ENCODE measurements at places on chromosomes 1 and 21.

DNA sequence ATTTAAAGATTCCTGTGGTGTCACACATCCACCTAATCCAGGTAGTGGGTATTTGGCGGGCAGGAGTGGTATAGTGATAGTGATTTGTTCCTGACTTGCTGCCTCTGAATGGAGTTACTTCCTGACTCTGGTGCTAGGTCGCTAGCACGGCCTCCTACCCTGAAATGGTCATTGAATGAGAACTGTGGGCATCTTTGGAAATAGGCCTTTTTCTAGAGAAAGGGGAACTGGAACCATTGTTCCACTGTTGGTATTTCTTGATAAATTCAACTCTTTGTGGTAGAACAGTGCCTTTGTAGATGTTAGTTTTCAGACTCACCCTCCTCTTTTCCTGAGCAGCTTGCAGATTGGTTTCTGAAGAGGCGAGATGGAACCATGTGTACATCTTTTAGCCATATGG, 1.5 kb downstream of the QSOX1 start:
- no peak for DNase-seq

- no peak for DNase-seq
Measured at GRCh38 chr1:205244384-205244783, 16.6 kb downstream of the TMCC2 start.

GRCh38 chr1:3586986-3587759, 24.1 kb downstream of the MEGF6 start:
- no peak for DNase-seq

GRCh38 chr1:15510611-15511405, 13.2 kb downstream of the CASP9 start:
- no peak for DNase-seq

- no peak for DNase-seq
Measured at GRCh38 chr1:2975466-2976179, 45.6 kb upstream of the ACTRT2 start.

GRCh38 chr21:36551731-36552433, 72.0 kb upstream of the CLDN14 start:
- DNase-seq: no peak

GRCh38 chr1:169615803-169616202, 14.1 kb downstream of the SELP start:
- DNase-seq: no peak

DNA sequence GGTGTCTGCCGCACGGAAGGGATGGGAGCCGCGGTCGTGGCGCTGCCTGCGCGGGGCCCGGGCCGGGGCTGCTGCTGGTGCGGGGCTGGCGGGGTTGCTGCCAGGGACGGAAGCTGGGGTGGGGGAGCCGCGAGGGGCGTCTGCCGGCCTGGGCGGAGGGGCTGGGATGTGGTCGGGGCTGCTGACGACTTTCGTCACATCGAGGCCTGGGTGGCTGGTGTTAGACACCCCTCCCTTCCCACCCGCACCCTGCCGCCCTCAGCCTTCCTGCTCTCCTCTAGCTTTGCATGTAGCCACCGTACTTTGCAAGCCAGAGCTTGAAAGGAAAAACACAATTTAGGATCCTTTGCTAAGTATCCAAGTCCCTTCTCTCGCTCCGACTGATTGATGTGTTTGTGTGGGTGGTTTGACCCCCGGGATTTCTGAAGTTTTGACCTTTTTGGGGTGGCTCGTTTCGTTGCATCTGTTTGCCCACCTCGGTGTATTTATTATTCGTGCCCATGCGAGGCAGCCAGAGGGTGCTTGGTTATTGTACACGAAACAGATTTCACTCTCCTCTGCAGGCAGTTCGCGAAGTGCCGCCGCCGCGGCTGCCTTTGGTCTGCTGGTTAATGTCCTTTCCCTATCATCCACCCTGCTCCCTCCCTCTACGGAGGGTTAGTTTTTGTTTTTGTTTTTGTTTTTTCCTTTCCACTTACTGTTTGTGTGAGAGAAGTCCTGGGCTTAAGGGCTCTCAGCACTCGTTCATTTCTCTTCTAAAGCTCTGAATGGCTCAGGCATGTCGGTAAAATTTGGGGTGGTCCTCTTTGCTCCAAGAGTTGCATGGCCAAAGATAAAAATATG, 868 bp downstream of the C1orf21 start:
- DNase-seq: no peak

- no peak for DNase-seq
Measured at GRCh38 chr1:228827019-228827418, 91.7 kb downstream of the RHOU start.

DNA sequence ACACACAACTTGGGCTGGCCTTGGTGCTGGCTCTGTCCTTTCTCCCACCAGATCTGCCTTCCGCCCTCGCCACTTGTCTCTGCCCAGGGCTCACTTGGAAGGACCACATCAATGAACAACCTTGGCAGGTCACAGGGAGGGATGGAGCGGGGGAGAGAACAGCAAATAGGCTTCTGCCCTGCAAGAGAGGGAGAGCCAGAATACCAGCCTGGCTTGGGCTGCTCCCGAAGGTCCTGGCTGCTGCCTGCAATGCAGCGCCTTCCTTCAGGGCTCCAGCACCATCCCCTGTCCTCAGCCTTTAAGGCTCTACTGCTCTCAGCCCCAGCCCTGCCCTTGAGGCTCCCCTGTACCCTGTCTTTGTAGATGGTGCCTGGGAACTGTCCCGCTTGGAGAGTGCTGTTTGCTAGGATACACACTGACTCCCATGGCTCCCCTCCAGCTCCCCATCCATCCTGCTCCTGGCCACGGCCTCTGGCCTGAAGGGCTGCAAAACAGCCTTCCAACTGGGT, 43.8 kb downstream of the HIVEP3 start:
- DNase-seq: no peak

DNA sequence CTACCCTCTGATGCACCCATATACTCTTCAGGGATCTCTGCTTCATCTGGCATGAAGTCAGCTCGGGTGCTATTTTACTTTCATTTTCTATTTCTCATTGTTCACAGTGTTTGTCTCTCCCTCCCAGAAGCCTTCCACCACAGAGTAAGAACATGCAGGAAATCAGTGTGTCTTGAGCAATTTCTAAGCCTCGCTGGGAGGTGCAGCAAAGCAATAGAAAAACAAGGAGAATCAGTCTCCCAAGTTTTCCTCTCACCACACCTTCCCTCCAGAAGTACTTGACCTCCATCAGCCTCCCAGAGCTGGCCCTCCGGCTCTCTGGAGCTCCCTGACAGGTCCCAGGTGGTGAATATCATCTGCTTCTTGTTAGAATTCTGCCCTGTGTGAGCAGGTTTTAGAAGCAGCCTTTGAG, 594.7 kb upstream of the CAMK1G start:
- DNase-seq: peak; percentile 49

GRCh38 chr1:53332833-53333232, 5.0 kb upstream of the LRP8 start:
- DNase-seq: no peak

GRCh38 chr1:68051475-68051874, 1.0 kb upstream of the DIRAS3 start:
- DNase-seq: no peak

DNA sequence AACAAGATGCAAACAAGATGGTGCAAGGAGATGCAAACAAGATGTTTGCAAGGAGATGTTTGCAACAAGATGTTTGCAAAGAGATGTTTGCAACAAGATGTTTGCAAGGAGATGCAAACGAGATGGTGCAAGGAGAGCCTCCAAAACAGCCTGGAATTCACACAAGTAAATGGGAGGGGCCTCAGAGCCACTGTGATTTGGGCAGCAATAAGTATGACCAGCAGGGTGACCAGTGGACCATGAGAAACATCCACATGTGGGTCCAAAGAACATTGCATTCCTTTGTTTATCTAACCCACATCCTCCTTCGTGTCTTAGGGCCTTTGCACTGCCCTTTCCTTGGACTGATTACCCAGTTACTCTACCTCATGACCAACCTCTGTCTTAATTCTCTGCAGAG, 162.9 kb downstream of the PLPP3 start:
- DNase-seq: no peak

- DNase-seq: no peak
Measured at GRCh38 chr21:31194510-31195293, 149.4 kb downstream of the TIAM1 start.

GRCh38 chr1:114099268-114099667, 54.4 kb downstream of the SYT6 start:
- no peak for DNase-seq

DNA sequence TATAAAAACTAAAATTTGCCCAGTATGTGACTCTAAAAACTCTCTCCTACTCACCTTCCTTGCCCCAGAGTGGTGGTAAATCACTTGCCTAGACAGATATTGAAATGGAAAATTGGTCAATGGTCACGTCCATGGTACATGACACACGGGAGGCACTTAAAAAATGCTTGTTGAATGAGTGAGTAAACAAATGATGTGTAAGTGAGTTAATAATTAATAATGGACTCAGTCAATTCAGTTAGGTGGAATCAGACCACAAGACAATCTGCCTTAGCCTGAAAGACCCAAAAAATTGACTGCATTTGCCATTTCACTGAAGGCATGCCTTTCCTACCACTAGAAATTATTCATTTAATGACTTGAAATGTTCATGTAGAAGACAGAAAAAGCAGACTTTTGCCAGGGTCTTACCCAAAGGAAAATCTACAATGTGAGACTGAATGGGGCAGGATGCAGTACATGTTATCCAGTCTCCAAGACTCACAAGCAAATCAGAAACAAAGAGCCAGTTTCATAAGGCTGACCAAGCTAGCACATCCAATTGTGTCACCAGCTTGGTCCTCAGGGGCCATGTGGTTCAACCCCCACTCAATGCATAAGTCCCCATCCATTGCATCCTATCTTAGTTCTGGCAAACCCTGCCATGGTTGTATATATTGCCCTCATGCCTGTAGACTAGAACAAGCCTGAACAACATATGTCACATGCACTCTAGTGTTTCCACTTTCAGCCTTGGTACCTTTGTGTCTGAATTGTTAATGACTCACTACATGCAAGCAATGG, 73.6 kb downstream of the TBX15 start:
- DNase-seq: no peak

GRCh38 chr1:26225033-26225831, 8.8 kb upstream of the CEP85 start:
- no peak for DNase-seq

DNA sequence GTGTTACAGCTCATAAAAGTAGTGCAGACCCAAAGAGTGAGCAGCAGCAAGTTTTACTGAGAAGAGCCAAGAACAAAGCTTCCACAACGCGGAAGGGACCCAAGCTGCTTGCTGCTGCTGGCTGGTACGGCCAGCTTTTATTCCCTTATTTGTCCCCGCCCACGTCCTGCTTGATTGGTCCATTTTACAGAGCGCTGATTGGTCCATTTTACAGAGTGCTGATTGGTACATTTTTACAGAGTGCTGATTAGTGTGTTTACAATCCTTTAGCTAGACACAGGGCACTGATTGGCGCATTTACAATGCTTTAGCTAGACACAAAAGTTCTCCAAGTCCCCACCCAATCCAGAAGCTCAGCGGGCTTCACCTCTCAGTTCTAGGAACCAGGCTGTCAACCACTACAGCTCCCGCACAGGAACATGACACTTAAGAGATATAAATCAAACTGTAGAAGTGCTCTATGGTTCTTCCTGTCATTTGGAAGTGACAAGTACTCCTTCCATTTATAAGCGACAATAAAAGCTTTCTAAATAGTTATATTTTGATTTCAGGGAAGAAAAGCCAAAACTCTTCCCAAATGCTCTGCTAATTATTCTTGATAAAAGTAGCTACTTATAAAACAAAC, 28.5 kb downstream of the RNF115 start:
- DNase-seq: no peak

GRCh38 chr1:25107643-25108010, 124.7 kb downstream of the SYF2 start:
- no peak for DNase-seq

DNA sequence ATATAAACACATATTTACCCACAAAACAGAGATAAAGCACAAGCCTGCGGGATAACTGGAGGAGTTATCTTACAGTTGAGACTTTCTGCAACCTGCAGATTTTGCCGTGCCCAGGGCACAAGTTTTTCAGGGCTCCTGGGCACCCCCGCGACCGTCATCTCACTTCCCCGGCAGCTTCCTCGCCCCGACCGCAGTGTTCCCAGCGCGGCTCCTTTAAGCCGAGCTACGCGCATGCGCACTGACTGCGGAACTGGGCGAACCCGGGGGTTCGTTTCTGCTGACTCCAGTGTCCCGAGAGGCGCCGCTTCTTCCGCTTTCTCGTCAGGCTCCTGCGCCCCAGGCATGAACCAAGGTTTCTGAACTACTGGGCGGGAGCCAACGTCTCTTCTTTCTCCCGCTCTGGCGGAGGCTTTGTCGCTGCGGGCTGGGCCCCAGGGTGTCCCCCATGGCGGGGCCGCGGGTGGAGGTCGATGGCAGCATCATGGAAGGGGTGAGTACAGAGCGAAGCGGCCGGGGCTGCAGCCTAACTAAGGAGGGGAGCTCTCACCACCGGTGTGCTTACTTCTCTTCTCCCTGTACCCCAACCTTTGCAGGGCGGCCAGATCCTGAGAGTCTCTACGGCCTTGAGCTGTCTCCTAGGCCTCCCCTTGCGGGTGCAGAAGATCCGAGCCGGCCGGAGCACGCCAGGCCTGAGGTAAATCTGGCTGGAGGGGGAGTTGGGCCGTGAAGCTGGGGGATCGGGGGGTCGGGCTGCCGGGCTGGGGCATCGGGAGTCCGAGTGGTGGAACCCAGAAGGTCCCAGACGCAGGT, at the start of gene RTCA:
Gene RTCA, plus strand, starts transcription at position 286 of the 810 bp plus-strand sequence. Its CDS starts 160 bp downstream, at position 446.
- peak; percentile 87 for DNase-seq

DNA sequence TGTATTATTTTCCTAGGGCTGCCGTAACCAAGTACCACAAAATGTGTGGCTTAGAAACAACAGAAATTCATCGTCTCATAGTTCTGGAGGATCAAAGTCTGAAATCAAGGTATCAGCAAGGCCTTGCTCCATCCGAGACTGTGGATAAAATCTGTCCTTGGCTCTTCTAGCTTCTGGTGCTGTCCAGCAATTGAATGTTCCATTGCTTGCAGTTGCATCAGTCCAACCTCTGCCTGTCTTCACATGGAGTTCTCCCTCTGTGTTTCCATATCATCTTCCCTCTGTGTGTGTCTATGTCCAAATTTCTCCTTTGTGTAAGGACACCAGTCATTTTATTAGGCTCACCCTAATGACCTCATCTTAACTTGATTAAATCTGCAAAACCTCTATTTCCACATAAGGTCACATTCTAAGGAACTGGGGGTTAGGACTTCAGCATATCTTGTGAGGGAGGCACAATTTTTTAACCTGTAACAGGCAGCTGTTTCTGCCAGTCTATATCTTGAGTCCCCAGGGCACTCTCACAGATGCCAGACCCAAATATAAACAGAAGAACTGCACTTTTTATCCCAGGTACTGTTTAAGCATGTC, 84.2 kb downstream of the ERG start:
- DNase-seq: no peak

DNA sequence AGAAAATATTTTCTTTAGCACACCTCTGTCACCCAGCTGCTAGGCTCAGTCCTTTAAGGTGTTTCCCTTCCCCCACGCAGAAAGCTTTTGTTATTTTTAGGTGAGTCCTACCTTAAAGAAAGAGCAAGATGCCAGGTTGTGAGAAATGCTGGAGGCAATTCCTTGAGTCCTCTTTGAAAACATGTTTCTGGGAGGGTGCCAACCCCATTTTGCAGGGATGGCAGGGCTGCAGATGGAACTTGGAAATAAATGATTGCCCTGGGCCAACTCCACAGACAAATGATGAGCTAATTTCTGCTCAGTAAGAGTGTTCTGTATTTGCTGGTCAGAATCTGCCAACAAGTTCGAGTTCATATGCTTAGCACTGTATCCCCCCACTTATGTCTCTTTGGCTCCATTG, 119.2 kb upstream of the RAB3GAP2 start:
- no peak for DNase-seq

Data from GM18507 (cell line).